Activated naive CD8-positive, alpha-beta T cell treated with anti-CD3 and anti-CD28 coated beads, Interleukin-2, amount 10 ng/mL, durations not matched to agents 7 days and 5 days (primary cell): ENCODE measurements at places on chromosomes 5 and 9. TPM values are rescaled to one million over a fixed set of nuclear protein-coding genes. Genes with fewer than 3 reads are reported as not detected.

SNCAIP gene
- not detected for total RNA-seq

ERAP2 gene
- total RNA-seq, result 110 TPM

FOXI1 gene
- total RNA-seq, result not detected

DRD1 gene
- total RNA-seq, result not detected

PALM2AKAP2 gene
- total RNA-seq, result not detected

NOXA1 gene
- 2.8 TPM for total RNA-seq

SLC23A1 gene
- total RNA-seq, result 1.3 TPM

TIMD4 gene
- total RNA-seq, result 3.7 TPM

GAS1 gene
- total RNA-seq, result 0.68 TPM
